PC-9 (cell line): ENCODE measurements at places on chromosomes 4 and X. TPM values are rescaled to one million over a fixed set of nuclear protein-coding genes. Genes with fewer than 3 reads are reported as not detected.

Gene CFI
- total RNA-seq: 1.6 and 2.2 TPM in 2 replicates

Gene SPON2
- 2.0 and 3.4 TPM in 2 replicates for total RNA-seq

Gene XAGE3
- total RNA-seq: not detected in 2 replicates

Gene GRIA2
- total RNA-seq: not detected in 2 replicates

Gene FATE1
- not detected in 2 replicates for total RNA-seq

Gene DCHS2
- 0.02 and 0.15 TPM in 2 replicates for total RNA-seq

Gene MSN
- total RNA-seq: 177 and 235 TPM in 2 replicates

Gene AGTR2
- not detected in 2 replicates for total RNA-seq

Gene NLRP2B
- not detected in 2 replicates for total RNA-seq

Gene RELL1
- total RNA-seq: 11.9 and 18.5 TPM in 2 replicates

Gene OPRPN
- total RNA-seq: not detected in 2 replicates

Gene DCAF16
- total RNA-seq: 53.2 and 54.2 TPM in 2 replicates

Gene CT55
- total RNA-seq: not detected in 2 replicates

Gene OTC
- total RNA-seq: not detected in 2 replicates

Gene KLHL34
- total RNA-seq: 0.18 TPM in 1 of 2 replicates, not detected in the other

Gene ERAS
- 0.50 TPM in 1 of 2 replicates, not detected in the other for total RNA-seq

Gene GABRQ
- not detected in 2 replicates for total RNA-seq

Gene FGFBP1
- total RNA-seq: 11.1 and 30.8 TPM in 2 replicates

Gene ZMAT1
- not detected in 2 replicates for total RNA-seq

Gene GAGE12H
- total RNA-seq: not detected in 2 replicates

Gene HSD17B13
- not detected in 2 replicates for total RNA-seq

Gene GYG2
- 1.7 and 2.0 TPM in 2 replicates for total RNA-seq

Gene LNX1
- 3.3 and 3.4 TPM in 2 replicates for total RNA-seq

Gene GABRE
- total RNA-seq: 22.1 and 24.5 TPM in 2 replicates

Gene EMCN
- not detected in 2 replicates for total RNA-seq

Gene RPL10
- total RNA-seq: 3,447 and 3,685 TPM in 2 replicates

Gene BRS3
- total RNA-seq: not detected in 2 replicates

Gene GAGE12C
- total RNA-seq: not detected in 2 replicates

Gene TMEM150C
- 0.74 and 0.98 TPM in 2 replicates for total RNA-seq

Gene UGT8
- 2.7 and 3.7 TPM in 2 replicates for total RNA-seq

Gene TIMM8A
- total RNA-seq: 16.5 and 17.6 TPM in 2 replicates

Gene DCTD
- total RNA-seq: 116 and 117 TPM in 2 replicates

Gene MAB21L2
- not detected in 2 replicates for total RNA-seq

Gene SAGE1
- total RNA-seq: not detected in 2 replicates

Gene TENM3
- not detected in 2 replicates for total RNA-seq

Gene ATG4A
- total RNA-seq: 5.8 and 9.6 TPM in 2 replicates

Gene ZIC3
- total RNA-seq: not detected in 2 replicates

Gene EXOC1L
- not detected in 2 replicates for total RNA-seq

Gene AREG
- 4.5 and 6.4 TPM in 2 replicates for total RNA-seq

Gene GPRASP1
- 1.1 and 1.3 TPM in 2 replicates for total RNA-seq

Gene LPAR4
- not detected in 2 replicates for total RNA-seq

Gene RTL3
- total RNA-seq: not detected in 2 replicates

Gene RBM46
- total RNA-seq: not detected in 2 replicates

Gene NIPAL1
- total RNA-seq: 7.0 and 8.2 TPM in 2 replicates

Gene TMPRSS11B
- total RNA-seq: not detected in 2 replicates

Gene DCAF8L1
- total RNA-seq: 0.15 and 0.20 TPM in 2 replicates

Gene PLP2
- total RNA-seq: 90.0 and 94.5 TPM in 2 replicates

Gene HS6ST2
- 13.4 and 15.0 TPM in 2 replicates for total RNA-seq

Gene NEUROG2
- total RNA-seq: not detected in 2 replicates
